ENCODE measurements at places on chromosomes 1 and 21. TPM values are rescaled to one million over a fixed set of nuclear protein-coding genes. Genes with fewer than 3 reads are reported as not detected.
A peak's percentile ranks its signal among the peaks of the same experiment; 100 is the strongest.

DNA sequence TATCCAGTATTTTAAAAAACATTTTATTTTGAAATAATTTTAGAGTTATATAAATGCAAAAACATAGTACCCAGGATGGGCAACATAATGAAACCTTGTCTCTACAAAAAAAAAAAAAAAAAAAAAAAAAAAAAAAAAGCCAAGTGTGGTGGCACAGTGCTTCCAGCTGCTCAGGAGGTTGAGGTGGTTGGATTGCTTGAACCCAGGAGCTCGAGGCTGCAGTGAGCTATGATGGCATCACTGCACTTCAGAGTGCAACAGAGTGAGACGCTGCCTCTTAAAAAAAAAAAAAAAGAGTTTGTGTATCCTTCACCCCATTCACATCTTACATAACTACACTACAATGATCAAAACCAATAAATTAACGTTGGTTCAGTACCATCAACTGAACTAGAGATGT lies 115.6 kb upstream of the KIF26B start:
- H3K27ac ChIP-seq, result no peak overlapping the region
- no peaks in the 10 kb centered on the region for H3K27me3 ChIP-seq
- no peak for DNase-seq

- H3K27me3 ChIP-seq, result no peaks in the 10 kb centered on the region
- peak; percentile 46 for DNase-seq
- peak overlapping the region; percentile 45 for H3K4me3 ChIP-seq
- H3K36me3 ChIP-seq, result no peaks in the 10 kb centered on the region
These were observed 7.6 kb downstream of the CDKN2C start for GRCh38 chr1:50977575-50978143.

GRCh38 chr1:57112148-57112547 lies 146.3 kb upstream of the C8B start:
- no peak overlapping the region for H3K4me3 ChIP-seq
- no peak for DNase-seq
- no peaks in the 10 kb centered on the region for H3K36me3 ChIP-seq
- H3K4me1 ChIP-seq, result no peaks in the 10 kb centered on the region

DNA sequence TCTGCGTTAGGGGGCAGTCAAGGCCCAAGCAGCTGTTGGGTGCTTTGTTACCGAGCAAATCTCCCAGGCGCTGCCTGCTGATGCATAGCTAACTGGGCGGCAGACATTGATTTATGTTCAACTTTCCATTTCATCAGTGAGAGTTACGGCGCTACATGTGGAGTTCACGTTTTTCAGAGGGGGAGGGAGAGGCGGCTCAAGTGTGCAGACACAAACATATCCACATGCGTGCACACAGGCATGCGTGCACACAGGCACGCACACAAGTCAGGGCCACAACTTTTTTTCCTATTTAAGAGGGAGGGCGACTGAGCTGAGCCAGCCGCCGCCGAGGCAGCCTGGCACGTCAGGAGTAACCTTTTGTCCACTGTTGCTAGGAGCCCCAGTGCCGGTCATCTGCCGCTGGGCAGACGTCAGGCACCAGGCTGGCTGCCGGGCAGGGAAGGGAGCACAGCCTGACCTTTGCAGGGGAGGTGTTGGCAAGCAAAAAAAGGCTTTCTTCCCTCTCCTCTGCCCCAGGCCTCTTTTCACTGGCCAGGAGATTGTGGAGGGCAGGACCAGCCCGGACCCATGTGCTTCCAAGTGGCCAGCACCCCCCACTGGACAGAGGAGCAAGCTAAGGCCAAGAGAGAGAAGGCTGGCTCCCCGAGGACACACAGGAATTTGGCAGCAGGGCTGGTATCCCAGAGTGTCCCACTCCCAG lies 73.3 kb downstream of the MRPL37 start:
- H3K27me3 ChIP-seq, result no peaks in the 10 kb centered on the region
- H3K4me3 ChIP-seq, result no peak overlapping the region
- DNase-seq, result no peak
- no peaks in the 10 kb centered on the region for H3K36me3 ChIP-seq

The CDCP2 gene
- not detected for total RNA-seq
